Activated CD4-positive, alpha-beta memory T cell treated with anti-CD3 and anti-CD28 coated beads for 36 hours (primary cell): ENCODE measurements at places on chromosomes 3 and 15. TPM values are rescaled to one million over a fixed set of nuclear protein-coding genes. Genes with fewer than 3 reads are reported as not detected.

GRCh38 chr3:78634316-78634715 lies 1133.5 kb downstream of the ROBO1 start:
- H3K27me3 ChIP-seq = no peaks in the 10 kb centered on the region
- no peaks in the 10 kb centered on the region for H3K36me3 ChIP-seq
- H3K27ac ChIP-seq = no peak overlapping the region
- no peak for DNase-seq

DNA sequence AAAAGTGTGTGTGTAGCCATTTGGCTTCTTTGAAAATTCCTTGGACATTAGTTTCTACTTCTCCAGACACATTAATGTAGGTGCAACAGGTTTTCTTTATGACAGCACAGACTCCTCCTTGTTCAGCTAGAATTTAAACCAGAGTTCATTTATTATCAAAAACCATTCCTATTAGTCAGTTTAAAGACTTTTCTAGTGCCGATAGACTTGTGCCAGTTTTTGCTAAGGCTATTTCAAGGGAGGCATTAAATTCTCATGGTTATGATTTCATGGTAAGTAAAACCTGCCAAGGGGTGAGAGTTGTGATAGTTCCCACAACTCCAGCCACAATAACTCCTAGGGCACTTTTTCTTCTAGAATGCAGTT lies 20.6 kb upstream of the SENP7 start:
- no peak overlapping the region for H3K4me3 ChIP-seq
- peaks cover 34% of the 10 kb centered on the region for H3K4me1 ChIP-seq
- no peaks in the 10 kb centered on the region for H3K36me3 ChIP-seq

- H3K27me3 ChIP-seq = no peaks in the 10 kb centered on the region
- no peaks in the 10 kb centered on the region for H3K36me3 ChIP-seq
- no peak overlapping the region for H3K27ac ChIP-seq
- no peak overlapping the region for H3K4me3 ChIP-seq
These were observed 87.3 kb upstream of the C15orf61 start for GRCh38 chr15:67433495-67434099.

Gene CCNDBP1
- 79.5 TPM for total RNA-seq
